ENCODE measurements at places on chromosomes 3 and 15. TPM values are rescaled to one million over a fixed set of nuclear protein-coding genes. Genes with fewer than 3 reads are reported as not detected.

- DNase-seq = no peak
Observed at GRCh38 chr3:65400899-65401298, 637.8 kb downstream of the MAGI1 start.

The ZNF770 gene
- total RNA-seq = 26.0 TPM

DNA sequence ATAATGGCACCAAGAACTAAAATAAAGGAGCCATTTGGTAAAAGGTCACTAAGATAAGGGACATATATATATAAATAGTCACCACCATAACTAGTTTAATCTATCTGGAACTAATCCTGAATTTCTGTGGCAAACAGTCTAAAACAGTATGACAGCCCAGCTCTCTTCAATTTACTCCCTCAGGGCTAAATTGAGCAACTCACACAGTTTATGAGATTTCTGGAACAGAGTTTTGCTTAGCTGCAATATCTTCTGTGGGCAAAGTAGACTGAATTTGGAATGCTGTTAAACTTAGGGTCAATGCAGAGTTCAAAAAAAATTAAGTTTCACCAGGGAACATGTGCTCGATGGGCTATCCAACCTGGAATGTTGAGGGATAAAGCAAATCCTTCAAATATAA is 70.1 kb upstream of the VEPH1 start:
- DNase-seq = no peak

The HCN4 gene
- total RNA-seq = 1.3 TPM

- no peak for DNase-seq
Observed at GRCh38 chr3:100865442-100865841, 127.8 kb downstream of the ABI3BP start.

- DNase-seq = no peak
Observed at GRCh38 chr3:182698078-182698477, 95.2 kb upstream of the ATP11B start.
